T-helper 1 cell (primary cell): ENCODE measurements at places on chromosomes 16 and 17.

DNA sequence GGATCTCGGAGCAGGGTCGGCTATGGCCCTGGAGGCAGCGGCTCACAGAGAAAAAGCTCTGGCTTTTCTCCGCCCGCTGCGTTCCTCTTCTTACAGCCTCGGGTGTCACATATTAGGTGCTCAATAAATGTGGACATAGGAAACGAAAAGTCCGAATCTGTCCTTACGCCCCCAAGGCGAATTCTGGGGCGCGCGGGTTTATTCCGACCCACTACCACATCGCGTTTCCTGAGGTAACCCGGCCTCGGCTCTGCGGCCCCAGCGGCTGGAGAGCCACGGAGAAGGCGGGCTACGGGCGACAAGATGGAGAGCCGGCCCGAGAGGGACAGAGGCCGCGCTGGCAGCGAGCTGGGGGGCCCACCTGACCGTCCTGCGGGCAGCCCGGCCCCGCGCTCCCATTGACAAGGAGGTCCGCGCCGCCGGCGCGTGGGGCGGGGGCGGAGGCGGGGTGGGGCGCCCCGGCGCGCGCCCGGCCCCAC, 573 bp upstream of the GNAO1 start:
- no peak for DNase-seq

GRCh38 chr17:32156656-32157055, 14.4 kb downstream of the RHOT1 start:
- no peak for DNase-seq

DNA sequence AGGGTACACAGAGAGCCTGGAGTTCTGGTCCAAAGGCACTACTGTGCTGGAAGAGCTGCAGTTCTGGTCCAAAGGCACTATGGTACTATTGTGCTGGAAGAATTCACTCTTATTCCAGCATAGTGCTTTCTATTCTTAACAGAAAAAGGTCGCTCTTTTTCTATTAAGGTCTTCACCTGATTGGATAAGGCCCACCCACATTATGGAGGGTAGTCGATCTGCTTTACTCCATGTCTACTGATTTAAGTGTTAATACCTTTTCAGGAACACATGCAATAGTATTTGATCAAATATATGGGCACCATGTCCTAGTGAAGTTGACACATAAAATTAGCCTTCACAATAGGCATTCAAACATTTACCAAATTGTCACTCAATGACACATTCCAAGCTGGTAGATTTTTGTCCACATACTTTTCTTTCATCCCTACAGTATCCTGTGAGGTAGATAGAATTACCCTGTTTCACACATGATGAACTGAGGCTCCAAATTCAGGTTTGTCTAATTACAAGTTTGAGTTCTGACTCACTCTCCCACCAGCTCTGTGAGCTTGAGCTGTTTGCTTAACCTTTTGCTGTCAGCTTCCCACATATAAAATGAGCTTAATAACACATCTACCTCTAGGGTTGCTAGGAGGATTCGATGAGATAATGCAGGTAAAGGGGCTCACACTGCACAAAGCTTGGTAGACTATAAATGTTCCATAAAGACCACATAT, 129.9 kb downstream of the AIPL1 start:
- no peak for DNase-seq

- DNase-seq: no peak
Observed at GRCh38 chr16:73315645-73316044, 267.7 kb upstream of the ZFHX3 start.

- DNase-seq: no peak
Observed at GRCh38 chr17:29131814-29132682, 48.1 kb downstream of the MYO18A start.

DNA sequence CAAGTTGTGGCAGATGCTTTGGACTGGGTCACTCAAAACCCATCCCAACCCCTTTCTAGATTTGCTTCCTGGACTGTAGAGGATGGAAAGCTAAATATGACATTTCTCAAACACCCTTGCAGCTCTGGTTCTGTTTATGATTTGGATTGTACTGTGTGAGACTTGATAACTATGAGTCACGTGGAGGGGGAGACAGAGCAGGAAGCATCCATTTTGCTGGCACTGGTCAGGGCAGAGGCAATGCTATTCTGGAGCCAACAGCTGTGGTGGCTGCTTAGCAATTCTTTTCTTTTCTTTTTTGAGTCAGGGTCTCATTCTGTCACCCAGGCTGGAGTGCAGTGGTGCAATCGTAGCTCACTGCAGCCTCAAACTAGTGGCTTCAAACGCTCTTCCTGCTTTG, 13.6 kb upstream of the TERF2 start:
- no peak for DNase-seq

DNA sequence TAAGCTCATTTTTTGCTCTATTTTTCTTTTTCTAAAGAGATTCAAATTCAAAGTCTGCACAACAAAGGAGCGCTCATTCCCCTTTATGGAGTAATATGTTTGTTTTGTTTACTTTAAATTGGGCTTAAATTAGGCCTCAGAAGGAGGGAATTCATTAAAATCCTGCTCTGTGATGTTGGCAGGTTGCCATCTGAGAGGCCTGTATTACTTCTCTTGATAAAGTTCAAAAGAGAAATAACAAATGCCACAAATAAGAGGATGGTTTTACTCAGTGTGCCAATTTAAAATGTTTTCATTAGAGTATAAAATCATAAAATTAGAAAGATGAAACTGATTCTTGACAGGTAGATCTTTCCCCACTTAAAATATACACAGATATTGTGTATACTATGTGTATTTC, 54.5 kb upstream of the HLF start:
- no peak for DNase-seq

DNA sequence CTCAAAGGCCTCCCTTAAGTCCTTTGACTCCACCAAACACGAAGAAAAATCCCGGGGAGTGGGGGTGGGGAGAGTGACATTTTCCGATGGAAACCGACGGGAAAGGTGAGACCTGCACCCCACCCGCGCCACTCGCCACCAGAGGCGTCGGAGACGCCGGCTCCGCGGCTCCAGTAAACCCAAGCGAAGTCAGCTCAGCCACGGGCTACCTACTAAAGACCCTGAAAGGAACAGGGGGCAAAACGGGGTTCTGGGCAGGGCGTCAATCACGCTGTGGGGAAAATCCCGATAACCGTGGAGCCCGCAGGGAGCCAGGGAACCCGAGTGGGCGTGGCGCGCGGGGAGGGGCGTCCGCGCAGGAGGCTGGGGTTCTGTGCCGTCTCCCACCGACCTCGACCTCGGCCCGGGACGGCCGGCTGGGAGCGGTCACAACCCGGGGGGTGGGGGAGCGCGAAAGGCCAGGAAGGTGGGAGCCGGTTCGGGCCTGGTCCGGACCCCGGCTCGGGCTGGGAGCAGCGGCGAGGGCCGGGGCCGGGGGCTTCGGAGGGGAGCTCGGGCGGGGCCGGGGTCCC, 565 bp downstream of the WDR45B start:
- peak; percentile 59 for DNase-seq

DNA sequence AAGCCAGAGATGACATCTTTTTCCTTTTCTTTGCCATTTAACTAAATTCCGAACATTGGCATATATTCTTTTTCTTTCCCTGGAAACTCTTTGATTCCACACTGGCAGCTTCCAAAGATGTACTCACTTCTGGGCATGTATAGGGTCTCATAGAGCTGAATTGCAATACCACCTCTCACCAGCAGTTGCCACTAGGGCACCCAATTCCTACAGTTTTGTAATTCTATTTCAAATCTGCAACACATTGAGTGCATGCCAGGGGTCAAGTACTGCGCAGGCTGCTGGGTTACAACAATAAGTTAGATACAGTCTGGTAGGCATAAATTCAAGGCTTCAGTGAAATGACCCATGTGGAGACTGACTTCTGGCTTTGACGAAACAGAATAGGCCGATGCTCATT, 208.8 kb upstream of the NLRP1 start:
- DNase-seq: no peak

DNA sequence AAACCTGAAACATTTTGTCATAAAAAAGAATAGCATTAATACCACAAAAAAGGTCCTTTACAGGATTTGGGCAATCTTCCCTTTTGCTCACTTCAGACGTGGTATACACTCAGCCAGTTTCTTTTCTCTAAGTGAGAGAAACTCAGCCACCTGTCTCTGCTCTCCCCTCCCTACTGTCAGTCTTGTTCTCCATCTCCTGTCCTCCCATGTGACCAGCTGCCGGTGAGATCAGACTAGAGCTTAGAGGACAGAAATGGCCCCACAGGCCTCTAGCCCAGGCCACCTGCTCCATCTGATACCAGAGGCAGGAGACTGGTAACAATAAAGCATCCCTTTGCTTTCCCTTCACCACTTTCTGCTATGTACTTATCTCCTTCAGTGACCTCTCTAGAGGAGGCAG, 34.9 kb downstream of the CMC2 start:
- DNase-seq: no peak

- no peak for DNase-seq
Observed at GRCh38 chr16:56265184-56265583, 73.9 kb downstream of the GNAO1 start.

- no peak for DNase-seq
Observed at GRCh38 chr17:41396996-41397660, at the start of gene KRT31. Gene KRT31, minus strand, starts transcription at chr17:41397608. Its CDS starts 69 bp downstream, at chr17:41397539.

- DNase-seq: no peak
Observed at GRCh38 chr16:89629827-89630610, 16.6 kb downstream of the DPEP1 start.

DNA sequence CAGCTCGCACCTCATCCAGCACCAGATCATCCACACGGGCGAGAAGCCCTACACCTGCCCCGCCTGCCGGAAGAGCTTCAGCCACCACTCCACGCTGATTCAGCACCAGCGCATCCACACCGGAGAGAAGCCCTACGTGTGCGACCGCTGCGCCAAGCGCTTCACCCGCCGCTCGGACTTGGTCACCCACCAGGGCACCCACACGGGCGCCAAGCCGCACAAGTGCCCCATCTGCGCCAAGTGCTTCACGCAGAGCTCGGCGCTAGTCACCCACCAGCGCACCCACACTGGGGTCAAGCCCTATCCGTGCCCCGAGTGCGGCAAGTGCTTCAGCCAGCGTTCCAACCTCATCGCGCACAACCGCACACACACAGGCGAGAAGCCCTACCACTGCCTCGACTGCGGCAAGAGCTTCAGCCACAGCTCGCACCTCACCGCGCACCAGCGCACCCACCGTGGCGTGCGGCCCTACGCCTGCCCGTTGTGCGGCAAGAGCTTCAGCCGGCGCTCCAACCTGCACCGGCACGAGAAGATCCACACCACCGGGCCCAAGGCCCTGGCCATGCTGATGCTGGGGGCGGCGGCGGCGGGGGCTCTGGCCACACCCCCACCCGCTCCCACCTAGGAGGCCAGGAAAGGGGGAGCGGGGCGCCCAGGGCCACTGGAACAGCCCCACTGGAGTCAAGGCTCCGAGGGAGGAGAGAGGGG, 7.5 kb downstream of the ZNF205 start:
- no peak for DNase-seq

- DNase-seq: no peak
Observed at GRCh38 chr16:65200857-65201256, 79.0 kb upstream of the CDH11 start.

- no peak for DNase-seq
Observed at GRCh38 chr16:28158136-28158535, 53.6 kb downstream of the XPO6 start.

DNA sequence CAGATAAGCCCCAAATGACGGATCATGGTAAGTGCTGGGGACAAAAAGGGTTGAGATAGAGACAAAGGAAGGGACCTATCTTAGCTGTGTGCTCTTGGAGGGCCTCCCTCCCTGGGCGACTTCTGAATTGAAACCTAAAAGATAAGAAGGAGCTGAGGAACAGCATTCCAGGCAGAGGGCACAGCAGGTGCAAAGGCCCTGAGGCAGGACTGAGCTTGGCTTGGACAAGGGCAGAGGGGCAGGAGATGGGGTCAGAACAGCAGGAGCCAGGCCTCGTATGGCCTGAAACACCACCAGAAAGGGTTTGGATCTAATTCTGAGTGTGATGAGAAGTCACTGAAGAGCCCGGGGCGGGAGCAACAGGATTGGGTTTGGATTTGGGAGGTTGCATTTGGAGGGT, 75.4 kb downstream of the RTN4RL1 start:
- no peak for DNase-seq

DNA sequence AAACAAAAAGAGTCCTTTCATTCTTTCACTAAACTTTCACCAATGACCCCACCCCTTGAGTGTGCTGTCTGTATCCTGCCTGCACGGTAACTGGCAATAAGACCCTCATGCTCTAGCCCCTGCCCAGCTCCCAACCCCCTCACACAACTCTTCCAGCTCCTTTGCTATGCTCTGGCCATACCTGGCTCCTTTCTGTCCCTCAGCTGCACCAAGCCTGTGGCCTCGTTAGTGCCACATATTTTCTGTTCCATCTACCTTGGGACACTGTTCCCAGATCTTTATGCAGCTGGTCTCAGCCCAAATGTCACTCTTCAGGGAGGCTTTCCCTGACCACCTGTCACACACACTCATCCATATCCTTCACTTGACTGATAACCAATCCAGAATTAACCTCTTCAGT, 47.3 kb downstream of the C16orf82 start:
- no peak for DNase-seq

GRCh38 chr16:81765111-81765919, 13.8 kb upstream of the PLCG2 start:
- DNase-seq: no peak

- no peak for DNase-seq
Observed at GRCh38 chr16:47538472-47538871, 77.3 kb downstream of the PHKB start.

DNA sequence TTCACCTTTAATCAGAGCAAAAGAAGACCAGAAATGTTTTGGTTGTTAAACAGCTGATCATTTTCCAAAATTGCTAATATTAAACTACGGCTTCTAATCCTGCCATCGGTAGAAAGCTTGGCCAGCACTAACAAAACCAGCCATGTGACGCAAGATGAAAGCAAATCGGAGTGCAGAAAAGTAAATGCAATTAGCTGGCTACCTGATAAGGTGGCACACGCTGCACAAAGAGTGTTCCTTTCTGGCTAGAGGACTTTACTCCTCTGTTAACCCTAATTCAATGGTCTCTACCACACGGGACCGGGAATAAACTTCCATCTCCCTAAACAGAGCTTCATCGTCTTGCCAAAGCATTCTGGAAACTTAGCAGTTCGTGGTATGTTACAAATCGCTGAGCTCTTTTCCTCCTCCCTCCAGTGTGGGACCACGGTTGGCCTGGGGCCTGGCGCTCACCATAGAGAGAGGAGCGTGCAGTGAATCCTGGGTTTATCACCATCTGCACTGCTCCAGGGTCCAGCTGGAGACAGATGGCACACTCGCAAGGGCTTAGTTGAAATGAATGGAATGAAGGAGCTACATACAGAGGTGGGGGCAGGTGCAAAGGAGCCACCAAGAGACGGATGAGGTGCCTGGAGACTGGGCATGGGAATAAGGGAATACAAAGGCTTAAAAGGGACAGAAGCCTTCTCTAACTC, 10.1 kb upstream of the COG1 start:
- DNase-seq: no peak

DNA sequence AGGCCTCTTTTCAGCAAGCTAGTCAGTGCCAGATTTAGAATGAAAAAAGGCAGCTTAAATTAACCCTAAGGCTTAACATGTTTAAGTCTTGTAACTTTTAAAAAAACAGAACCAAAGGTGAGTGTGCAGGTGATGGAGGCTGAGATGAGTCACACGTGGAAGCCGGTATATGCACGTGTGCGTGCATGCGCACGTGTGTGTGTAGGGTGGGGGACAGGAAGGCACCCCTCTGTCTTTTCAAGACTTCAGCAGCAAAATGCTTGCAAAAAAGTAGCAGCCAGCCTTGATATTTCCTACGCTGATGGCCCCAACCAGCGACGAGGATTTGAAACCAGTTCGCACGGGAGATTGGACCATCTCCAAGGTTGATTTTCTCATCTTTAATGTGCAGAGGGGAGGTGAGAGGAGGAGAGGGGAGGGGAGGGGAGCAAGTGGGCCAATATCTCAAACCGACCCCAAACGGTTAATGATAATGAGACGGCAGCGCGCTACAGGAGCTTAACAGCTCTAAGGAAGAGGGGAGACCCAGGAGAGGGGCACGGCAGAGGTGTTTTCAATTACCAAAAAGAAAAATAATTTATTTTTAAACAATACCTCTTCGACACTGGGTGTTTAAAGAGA, 154.7 kb downstream of the ZNF423 start:
- no peak for DNase-seq
